EH (cell line): ENCODE measurements at places on chromosomes 4 and X.

DNA sequence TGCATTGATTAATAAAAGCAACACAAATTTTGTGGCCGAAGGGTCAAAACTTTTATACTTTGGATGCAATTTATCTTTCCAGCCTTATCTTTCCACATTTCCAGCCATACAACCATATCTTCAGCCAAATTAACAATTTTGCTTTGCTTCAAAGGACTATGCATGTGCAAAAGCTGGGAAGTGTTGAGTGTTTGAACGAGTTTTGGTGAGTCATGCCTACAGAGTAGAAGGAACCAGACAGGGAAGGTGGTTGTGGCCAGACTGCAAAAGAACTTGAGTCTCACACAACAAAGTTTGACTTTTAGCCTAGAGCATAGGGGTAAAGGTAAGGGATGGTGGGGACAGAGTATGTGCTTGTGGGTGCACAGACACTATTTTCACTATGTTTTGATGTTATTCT lies 53.0 kb upstream of the GABRA2 start:
- DNase-seq: no peak

DNA sequence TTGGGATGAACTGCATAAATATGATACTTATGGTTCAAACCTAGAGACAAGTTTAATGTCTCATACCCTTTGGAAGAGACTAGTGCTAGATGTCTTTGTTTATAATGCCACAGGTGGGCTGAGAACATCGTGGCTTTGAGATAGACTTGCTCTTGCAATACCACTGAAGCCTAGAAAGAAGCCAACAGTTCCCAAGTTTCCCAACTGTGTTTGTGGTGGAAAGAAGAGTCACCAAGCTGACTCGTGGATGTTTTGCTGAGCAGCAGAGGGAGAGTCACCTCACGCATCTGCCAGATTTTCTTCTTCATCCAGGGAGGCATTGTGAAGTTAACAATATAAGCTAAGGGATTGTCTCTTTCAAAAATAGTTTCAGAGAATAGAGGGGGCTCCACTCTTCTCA lies 1076.2 kb downstream of the C4orf33 start:
- DNase-seq: no peak

GRCh38 chr4:58214376-58214775 lies 1104.2 kb upstream of the IGFBP7 start:
- no peak for DNase-seq

GRCh38 chr4:182624281-182624680 lies 292.9 kb downstream of the DCTD start:
- no peak for DNase-seq

DNA sequence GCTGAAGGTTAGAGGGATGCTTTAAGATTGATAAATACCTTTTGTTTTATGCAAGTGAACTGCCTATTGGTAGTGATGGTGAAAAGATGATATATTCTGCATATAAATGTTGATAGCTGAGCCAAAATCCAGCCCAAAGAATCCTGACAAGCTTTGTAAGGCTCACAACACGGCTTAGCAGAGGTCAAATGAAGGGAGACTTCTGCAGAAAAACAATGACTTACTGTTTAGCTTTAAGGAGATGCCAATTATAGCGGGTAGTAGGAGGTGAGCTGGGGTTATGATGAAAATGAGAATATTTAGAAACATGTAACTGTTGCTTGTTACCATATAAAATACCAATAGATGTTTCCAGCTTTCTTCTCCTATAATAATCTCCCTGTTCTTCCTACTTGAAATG lies 97.1 kb downstream of the AFF1 start:
- DNase-seq: no peak

DNA sequence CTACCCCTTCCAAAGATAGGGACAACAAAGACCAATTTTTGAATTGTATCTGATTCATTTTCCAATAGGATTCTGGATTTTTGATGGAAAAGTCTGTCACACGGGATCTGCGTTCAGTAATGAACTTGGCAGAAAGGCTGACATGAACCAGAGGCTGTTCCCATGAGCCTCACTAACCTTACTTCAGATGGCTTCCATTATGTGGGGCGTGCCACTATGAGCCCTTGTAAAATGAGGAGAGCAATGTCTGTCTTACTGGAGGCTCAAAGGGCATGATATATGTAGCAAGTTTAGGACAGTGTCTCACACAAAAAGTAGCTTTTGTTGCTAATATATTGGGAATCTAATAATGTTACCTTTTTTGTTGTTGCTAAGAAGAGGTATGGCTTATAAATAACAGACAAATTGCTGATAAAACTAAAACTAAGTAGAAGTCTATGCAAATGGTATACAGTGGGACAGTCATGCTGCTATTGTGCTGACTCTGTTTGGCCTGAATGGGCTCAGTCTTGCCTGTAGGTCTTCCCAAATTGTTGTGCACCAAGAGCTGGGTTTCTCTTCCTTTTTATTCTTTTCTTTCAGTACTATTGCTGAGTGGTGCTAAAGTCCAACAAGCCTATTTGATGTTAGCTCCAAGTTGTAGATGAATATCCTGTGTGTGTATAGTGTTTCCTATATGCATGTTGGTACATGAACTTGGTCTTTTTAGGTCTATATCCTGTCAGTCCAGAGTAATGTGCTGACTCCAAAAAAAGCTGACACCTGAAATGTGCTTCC lies 132.1 kb downstream of the SPRY1 start:
- DNase-seq: no peak

DNA sequence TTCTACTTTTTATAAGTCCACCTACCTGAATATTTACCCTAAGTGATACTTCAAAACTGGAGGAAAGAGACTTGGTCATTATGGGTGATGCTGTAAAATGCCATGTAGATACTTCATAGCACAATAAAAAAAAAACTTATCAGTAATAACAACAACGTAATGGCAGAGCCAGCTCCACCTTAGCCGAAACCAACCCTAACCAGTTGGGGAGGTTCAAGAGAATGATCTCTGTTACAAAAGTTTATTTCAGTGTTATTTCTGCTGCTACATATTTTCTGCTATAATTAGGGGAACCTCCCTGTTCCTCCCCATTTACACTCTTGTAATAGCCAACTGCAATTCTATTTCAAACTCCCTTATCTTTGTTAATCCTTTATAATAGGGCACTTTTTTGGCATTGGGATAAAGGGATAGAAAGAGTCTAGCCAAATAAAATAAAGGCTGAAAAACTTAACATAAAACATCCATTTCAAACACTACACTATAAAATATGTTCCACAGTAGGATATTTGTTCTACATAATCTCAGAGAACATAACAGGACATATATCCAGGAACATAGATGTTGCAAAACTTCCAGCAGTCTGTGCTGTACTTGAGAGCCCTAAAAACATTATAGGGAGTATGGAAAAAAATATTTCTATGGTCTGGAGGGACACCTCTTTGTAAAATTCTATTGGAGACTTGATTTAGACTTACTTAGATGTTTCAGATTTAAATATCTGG lies 138.7 kb upstream of the POF1B start:
- DNase-seq: no peak

DNA sequence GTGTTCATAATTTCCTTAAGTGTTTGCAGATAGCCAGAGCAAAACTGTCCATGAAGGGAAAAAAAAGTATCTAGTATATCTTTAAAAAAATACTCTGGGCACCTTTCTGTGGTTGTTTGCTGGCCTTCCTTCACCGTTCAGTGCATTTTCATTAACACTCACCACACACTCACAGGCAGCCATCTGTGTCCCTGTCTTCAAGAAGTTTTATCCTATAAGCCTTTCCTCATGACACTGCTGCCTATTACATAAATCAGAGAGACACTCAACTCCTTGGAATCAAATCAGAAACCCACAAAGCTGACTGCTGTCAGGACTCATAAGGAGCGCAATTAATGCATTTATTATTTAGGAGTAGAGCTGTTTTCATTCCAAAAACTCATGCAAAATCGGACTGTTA lies 1720.2 kb downstream of the PCDH7 start:
- no peak for DNase-seq

- peak; percentile 76 for DNase-seq
Observed at GRCh38 chr4:3203971-3204431, 45.0 kb upstream of the MSANTD1 start.

DNA sequence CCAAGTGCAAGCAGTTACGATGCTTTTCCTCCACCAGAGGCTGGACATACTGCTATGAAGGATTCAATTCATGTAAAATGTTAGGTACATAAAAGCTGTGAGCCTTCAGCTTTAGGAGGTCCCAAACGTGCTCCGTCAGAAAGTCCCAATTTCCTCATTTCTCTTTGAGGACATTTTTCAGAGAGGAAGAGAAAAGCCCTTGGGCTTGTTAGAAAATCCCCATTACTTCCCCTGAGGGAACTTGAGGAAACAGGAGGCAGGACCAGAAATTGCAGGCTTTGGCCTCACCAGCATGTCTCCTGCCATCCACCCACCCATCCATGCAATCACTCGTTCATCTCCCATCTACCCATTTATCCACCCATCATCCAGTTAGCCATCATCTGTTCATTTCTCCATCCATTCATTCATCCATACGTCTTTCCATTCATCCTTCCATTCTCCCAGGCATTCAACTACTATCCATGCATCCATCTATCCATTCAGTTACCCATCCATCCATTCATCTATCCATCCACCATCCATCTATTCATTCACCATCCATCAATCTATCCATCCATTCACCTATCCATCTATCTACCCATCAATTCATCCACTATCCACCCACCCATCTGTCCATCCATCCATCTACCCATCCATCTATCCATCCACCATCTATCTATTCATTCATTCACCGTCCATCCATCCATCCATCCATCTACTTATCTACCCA lies 223.5 kb downstream of the AFAP1 start:
- DNase-seq: no peak

- no peak for DNase-seq
Observed at GRCh38 chr4:177287255-177287654, 22.4 kb upstream of the NEIL3 start.

DNA sequence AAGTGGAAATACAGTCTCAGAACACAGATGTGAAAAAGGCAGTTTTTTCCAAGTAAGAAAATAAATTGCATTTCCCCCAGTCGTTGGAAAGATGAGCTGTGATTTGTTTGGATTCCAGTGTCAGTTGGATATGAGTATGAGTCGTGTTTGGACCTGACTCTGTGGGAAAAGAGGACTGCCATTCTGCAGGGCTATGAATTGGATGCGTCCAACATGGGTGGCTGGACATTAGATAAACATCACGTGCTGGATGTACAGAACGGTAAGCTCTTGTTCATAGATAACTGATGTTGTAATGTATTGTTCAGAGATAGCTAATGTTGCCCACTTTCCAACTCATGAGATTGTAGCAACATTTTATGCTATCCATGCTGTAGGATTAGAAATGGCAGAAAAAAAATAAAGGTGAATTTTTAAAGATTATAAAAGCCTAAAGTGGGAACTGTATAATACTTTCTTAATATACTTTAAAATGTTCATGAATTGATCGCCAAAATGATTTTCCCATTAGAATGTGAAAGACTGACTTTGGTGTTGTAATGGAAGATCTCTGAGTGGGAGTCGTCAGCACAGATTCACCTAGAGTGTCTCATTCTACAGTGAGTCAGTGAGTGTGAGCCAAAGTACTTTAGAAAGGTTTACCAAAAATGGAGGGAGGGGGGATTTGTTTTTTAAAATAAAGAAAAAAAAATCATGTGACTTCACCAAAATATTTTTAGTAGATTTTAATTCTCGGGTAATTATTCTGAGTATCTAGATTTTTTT lies 178.7 kb downstream of the DCTD start:
- DNase-seq: peak; percentile 65

GRCh38 chr4:165921546-165921945 lies 48.5 kb downstream of the TLL1 start:
- no peak for DNase-seq

DNA sequence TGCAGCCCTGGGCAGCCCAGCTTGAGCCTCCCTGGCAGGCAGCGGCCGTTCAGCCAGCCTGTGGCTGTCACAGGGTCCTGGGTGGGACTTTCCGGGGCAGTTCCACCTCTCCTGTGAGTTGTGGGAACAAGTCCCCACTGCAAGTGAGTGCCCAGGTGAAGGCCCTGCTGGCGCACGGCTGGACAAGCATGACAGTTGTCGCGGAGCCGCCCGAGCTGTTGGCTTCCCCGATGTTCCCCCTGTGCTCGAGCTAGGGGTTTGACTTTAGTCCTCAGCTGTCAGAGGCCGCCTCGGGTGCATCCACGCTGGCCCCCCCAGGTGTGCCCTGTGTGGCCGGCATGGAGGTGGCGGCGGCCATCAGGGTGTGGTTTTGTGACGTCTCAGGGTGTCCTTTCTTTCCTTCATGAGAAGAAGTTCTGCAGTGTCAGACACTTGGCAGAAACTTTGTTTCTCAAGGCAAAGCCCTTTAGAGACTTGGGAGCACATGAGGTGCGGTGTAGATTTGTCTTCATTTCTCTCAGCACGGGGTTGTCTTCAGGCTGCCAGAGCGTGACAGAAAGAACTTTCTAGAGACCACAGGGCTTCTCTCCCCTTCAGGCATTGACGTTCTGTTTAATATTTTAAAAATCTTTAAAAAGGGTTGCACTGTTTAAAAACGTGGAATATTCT lies 69.4 kb upstream of the HGFAC start:
- DNase-seq: no peak

DNA sequence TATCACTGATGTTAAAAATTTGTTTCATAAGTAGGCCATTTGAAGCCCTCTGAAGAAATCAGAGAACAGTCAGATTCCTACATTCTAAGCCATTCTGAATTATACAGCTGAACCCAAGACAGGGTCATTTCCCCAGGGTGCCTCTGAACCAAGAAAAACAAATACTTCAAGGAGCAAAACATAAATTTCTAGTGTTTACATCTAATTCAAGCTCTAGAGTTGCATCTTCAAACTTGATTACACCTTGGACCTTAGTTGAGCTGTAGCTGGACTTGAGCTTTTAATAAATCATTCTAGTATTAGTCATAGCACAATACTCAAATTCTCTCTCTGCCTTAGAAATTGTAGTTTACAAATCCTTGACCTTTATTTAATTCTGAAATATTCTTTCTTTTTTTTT lies 87.6 kb upstream of the IL15 start:
- peak; percentile 47 for DNase-seq

DNA sequence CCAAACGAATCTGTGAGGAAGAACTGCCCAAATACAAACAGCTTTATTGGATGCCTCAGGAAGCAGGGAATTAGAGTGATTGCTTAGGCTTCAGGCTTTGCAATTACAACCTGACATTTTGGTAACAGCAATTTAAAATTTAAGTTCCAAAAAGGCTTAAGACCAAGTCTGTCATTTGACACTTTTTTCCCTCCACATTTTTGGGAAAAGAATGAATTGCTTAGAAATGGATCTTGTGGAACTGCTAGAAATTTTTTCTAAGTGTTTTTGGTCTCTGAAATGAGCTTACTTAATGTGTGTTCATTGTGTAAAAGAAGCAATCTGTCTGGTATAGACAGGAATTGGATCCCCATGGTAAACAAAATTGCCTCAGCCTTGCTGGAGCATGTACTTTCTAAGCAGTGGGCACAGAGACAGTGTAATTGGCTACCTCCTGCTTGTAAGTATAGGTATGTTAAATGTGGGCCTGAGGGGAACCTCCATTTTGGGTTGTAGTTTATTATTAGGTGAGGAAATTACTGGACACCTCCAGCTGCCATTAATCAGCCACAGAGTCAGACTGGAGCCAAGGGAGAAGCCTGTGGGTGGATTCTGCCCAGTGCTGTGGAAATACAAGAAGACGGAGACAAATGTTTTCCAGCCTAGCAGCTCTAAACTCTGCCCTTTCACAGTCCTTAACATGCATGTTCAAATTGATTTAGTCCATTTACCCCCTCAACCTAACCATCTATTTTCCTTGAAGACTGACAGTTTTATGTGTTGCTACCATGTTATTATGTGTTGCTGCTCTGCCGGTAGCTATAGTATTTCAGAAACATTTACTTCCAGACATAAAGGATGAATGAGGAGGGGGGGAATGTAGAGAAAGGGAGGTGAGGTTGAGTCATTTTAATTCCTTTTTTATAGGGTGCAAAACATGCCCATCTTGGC lies 473.0 kb downstream of the SPRY1 start:
- DNase-seq: no peak
